Fibroblast of skin of left biceps (primary cell): ENCODE measurements at places on chromosomes 6 and 20.

- DNase-seq, result no peak
Measured at GRCh38 chr6:17945575-17945974, 41.9 kb downstream of the KIF13A start.

- no peak for DNase-seq
Measured at GRCh38 chr20:884983-885952, 30.9 kb downstream of the ANGPT4 start.

DNA sequence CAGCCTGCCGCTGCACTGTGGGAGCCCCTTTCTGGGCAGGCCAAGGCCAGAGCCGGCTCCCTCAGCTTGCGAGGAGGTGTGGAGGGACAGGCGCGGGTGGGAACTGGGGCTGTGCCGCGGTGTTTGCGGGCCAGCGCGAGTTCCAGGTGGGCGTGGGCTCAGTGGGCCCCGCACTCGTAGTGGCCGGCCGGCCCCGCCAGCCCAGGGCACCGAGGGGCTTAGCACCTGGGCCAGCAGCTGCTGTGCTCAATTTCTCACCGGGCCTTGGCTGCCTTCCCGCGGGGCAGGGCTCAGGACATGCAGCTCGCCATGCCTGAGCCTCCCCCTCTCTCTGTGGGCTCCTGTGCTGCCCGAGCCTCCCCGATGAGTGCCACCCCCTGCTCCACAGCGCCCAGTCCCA is 388.1 kb downstream of the PHF3 start:
- no peak for DNase-seq

- DNase-seq, result no peak
Measured at GRCh38 chr6:20028562-20028961, 183.7 kb downstream of the MBOAT1 start.

DNA sequence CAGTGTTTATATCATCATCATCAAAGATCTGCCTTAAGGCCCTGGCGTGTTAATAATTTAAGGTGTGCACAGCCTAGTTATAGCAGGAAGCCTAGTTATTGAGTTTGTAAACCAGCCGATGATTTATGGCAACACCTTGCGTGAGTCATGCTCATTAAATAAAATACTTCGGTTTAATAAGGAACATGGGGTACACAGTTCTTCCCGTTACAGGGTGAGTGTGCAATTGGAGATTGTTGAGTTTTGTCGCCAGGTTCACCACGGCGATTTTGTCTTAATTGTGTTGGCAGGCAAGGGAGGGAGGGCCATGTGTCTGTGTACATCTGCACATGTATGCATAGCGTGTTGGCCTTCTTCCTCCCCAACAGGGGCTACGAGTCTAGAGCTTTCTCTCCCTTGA is 104.0 kb downstream of the TFAP2A start:
- no peak for DNase-seq

GRCh38 chr6:129890164-129890563 is 29.0 kb upstream of the TMEM244 start:
- DNase-seq, result no peak

GRCh38 chr20:51634877-51635276 is 92.4 kb upstream of the NFATC2 start:
- no peak for DNase-seq

DNA sequence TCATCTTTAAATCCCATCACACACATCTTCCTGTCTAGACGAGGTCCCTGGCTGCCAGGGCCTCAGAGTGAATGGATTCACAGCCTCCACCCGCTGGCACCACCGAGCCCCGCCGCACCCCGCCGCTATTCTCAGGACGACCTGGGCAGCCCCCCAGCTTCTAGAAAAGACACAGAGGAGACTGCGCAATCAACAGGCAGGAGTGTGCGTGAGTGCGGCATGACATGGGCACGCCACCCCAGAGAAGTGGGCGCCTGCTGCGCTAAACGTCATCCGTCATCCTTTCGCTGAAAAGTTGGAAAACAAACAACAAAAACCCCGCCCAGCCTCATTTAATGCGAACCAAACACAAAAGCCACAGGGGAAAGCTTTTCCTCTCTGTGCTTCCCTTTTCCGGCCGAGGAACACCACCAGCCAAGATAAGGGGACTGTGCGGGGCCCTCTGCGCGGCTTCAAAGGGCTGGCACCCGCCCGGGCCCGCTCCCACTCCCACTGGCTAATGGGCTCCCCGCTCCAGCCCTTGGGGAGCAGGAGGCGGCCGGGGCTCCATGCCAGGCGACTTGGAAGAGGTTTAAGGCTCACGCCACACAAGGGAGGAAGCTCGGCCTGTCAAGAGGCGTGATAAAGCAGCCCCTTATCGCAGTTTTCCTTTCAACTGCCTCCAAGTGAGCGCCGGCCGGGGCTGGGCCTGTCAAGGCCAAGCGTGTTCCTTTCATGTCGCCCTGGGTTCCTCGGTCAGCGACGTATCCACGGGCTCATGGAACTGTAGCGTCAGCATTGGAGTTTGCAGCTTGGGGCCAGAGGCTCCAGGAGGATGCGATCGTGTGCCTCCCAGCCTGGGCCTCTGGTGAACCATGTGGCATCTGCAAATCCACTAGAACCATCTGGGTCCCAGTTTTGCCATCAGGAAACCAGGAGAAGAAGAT is 50.1 kb downstream of the NFATC2 start:
- DNase-seq, result no peak

DNA sequence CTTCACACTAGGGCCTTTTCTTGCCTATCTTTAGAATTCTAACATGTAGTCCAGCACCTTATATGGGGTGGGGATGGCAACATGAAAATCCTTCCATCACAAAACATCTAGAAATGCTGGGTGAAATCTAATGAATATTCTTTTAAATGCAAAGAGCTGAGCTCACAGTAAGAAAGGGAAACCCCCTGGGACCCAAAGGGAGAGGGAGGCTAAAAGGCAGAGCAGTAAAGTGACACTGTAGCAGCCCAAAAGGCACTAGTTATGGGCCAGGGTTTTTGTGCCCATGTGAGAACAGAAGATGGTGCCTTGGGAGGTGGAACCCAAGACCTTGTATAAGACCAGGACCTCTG is 66.7 kb downstream of the TRAM2 start:
- DNase-seq, result no peak

DNA sequence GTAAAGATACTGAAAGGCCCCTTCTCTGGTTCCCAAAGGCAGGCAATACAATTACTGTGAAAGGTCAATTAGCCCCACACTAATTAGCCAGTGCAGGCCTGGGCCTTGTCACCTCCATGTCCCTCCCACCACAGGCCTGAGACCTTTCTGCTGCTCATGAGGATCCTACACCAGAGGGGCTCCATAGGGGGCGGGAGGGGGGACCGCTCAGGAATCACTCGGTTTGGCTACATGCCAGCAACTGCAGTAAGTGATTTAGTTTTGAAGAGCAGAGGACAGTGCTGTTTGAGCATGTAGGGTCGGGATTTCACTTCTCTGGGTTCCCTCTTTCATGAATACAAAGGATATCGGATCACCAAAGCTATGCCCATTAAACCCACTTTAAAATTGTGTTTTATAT is 455.6 kb downstream of the PRKN start:
- no peak for DNase-seq

DNA sequence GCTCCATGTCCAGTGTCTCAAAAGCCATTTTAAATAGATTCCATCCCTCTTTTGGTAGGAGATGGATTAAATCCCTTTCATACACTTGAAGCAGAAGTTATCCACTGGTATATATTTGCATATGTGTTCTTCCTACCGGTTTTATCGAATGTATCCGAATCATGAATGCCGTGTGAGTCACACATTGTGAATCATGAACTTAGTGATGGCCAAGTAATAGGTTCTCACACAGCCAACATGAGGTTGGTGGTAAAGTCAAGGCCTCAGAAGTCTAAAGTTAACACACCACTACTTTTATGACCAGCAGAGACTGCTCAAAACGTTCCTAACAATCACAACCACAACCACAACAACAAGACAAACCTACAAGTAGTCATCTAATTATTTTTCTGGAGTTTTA is 345.5 kb downstream of the THBS2 start:
- no peak for DNase-seq

- DNase-seq, result no peak
Measured at GRCh38 chr20:48148916-48149672, 363.8 kb upstream of the SULF2 start.

DNA sequence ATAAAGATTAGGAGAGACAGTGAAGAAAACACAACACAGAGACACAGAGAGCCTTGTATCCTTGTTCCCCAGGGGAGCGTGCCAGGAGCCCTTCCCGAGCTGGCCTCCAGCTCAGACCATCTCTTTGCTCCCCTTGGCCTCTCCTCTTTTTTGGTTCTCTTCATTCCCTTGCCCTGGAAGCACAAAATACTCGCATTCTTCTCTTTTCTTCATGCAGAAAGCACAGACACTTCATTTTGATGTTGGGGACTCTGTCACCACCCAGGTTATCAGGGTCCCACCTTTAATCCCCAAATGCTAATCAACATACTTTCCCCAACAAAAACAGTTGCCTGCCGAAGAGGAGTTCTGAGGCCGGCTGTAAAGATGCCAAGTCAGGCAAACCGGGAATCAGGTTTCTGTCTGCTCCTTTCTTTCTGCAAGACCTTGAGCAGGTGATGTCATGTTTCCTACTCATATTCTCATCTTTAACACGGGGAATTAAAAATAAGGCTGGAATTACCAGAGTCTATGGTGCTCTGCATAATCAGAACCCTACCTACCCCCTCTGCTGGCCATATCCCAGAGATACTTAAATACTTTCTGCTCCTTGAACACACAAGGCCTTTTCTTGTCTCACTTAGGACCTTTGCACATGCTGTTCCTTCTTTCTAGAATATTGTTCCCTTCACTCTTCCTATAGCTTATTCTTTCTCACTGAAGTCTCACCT is 21.7 kb downstream of the TGM6 start:
- no peak for DNase-seq
